HS-5 (cell line): ENCODE measurements at places on chromosomes 16 and 17.

DNA sequence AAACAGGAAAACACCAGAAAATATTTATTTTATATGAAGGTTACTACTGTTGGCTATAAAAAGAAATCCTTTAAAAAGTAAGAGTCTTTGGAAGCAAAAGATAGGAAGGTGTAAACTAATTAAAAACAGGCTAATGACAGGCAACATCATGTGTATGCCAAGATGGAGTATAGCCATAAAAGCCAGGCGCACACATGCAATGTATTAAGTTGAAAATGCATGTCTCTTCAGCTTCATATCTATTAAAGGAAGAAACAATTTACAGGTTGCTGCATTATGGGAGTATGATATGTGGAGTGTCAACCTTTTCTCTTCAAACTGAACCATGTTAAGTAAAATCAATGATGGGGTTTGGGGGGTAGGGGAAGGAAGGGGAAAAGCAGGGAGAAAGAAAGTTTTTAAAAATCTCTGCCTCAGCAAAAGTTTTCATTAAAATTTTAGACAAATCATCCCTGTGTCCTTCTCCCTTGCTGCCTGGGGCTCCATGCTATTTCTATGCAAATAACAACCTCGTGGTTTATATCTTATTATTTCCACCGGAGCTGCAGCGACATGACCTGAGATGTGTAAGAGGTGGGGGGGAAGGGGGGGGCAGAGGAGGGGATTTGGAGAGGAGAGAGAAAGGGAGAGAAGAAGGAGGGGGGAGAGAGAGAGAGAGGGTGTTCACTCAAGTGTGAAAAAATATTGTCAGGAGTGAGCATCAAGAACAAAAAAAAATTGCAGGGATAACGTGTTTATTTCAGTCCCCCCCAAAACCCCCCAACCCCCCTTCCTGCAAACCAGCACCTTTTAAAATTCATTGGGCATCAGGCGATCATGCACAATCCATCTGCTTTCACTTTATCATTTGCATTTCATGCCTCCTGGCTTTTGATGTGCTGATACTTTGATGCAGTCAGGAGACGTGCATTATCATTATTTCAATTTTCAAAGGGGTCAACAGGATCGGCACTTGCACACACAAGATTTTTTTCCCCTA, 197.6 kb downstream of the AATF start:
- no peak for DNase-seq

DNA sequence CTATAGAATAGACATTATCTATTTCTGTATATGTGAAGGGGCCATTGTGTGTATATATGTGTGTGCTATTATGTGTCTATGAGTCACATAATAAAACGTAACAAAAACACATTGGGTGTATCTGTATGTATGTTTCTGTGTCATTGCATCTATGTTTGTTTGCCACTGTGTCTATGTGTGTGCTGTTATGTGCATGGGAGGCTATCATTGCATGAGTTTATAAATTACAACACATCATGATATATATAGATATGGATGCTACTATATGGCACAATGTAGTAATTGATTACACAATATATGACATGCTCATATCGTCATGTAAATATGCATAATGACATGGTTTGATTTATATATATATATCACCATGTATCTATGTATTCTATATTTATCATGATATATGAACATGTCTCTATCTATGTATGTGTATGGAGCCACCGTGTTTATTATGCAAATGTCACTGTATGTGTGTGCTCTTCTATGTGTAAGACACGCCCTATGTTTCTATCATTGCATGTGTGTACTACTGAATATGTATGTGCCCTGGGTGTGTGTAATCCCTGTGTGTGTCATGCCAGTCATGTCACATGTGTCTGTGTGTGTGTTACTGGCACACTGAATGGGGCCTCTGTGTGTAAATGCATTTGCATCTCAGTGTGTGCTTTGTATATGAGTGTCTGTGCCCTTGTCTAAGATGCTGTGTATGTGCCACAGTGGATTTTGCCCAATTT, 1.4 kb upstream of the TSPOAP1 start:
- no peak for DNase-seq

DNA sequence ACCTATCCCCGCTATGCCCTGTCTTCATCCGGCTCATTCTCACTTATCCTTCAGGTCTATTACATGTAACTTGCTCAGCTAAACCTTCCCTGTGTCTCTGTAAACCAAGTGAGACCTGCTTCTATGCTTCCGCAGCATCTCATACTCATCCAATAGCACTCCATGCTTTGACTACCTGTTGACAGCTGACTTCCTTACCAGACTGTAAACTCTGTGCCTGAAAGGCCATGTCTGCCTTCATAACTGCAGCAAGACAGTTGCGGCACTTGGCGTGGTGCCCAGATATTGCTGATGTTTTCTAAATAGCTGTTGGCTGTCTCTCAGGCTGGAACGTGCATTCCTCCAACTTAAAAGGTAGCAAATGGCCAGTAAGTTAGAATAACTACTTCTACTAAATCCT, 1.8 kb upstream of the OR1E1 start:
- DNase-seq, result no peak

DNA sequence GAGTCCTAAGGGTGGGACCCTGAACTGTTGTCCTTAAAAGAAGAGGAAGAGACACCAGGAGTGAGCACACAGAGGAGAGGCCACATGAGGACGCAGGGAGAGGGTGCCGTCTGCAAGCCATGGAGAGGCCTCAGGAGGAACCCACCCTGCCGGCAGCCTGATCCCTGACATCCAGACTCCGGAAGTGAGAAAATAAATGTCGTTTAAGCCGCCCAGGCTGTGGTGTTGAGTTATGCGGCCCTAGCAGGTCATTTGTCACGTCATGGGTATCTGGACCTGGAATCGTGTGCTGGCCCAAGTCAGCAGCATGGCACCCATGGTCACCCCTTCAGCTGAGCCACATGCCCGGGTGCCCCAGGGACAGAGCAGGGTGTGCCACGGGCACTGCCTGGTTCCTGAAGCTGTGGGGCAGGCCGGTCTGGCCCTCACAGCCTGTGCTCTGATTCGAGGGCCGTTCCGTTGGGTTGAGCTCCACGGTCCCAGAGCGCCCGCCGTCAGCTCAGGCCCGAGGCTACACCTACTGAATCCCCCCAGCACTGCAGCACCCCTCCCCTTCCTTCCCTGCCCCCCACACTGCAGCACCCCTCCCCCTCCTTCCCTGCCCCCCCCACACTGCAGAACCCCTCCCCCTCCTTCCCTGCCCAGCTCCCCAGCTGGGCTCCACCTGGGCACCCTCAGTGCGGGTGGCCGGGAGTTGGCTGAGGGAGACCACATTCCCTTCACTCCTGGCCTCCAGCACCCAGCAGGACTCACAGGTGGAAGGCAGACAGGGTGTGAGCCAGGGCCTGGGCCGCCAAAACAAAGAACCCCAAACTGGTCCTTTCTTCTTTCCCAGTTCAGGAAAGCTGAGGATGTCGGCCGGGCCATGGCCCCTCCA, 2.7 kb upstream of the CCDC57 start:
- no peak for DNase-seq

DNA sequence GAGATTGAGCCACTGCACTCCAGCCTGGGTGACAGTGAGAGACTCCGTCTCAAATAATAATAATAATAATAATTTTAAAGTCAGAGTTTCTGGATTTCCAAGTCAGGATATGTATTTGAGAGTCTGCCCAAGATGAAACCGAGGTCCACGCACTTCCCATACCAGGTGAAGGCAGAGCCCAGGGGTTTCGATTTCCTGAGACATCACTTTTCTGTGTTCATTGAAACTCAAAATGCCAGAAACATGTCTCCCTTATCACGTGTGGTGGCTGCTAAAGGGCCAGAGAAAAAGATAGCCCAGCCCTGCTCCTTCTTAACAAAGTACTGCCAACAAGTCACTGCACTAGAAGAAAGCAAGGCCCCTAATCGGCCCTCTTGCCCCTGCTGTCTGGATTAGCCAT, 9.8 kb upstream of the RNF157 start:
- DNase-seq, result no peak

DNA sequence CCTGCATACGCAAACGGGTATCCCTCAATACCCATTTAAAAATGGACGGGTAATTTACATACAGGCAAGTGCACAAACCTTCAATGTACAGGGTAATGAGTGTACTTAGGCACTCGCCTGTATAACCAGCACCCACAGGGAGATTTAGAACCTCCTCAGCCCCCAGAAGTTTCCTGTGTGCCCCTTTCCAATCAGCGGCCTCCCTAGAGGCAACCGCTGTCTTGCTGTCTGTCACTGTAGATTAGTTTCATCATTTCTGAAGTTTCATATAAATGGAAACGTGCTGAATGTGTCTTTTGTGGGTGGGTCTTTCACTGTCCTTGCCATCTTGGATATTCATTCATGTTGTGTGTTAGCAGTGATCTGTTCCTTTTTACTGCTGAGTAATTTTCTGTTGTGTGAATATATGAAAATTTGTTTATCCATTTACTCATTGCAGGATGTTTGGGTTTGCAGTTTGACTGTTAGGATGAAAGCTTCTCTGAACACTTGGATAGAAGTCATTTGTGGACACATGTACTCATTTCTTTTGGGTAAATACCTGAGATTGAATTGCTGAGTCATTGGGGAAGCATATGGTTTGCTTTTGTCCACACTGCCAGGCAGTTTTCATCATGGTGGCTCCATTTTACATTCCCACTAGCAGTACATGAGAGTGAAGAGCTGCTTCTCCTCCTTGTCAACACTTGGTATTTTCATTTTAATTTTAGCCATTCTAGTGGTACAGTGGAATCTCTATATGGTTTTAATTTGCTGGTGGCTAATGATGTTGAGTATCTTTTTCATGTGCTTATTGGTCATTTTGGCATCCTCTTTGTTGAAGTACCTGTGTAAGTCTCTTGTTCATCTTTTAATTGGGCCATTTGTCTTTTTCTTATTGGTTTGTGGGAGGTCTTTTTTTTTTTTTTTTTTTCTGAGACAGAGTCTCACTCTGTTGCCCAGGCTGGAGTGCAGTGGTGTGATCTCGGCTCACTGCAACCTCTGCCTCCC, 2.1 kb upstream of the ADCY7 start:
- DNase-seq, result no peak

DNA sequence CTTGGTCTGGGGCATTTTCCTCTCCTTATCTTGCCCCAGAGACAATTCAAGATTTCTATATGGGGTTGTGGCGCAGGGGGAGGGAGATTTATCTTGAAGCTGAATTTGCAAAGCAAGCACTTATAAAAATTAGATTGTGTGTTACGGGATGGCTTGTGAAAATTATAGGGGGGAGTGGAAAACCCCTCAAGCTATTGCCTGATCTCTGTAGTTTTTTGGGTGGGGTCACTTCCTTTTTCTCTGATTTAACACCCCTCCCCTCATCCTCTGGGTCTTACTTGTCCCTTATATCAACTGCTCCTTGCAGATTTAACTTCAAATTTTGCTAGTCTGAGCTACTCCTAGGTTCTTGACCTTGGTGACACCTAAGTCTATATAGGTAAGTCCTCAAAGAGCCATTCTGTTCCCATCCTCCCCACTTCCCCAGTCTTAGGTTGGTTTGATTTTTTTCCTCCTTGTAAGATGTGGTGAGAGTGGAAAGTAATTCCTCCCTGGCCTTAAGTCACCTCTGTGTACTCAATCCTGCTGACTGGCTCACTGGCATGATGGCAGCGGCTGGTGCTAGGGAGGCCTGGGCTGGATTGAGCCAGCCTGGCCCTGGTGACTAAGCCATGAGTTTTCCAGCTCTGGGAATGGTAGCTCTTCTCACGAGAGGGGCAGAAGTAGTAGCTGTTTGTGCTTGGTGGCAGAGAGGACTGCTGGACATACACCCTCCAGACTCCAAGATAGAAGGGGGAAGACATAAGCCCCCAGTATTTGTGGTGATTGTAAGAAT, 2.3 kb downstream of the ARL4D start:
- DNase-seq, result peak; percentile 68

DNA sequence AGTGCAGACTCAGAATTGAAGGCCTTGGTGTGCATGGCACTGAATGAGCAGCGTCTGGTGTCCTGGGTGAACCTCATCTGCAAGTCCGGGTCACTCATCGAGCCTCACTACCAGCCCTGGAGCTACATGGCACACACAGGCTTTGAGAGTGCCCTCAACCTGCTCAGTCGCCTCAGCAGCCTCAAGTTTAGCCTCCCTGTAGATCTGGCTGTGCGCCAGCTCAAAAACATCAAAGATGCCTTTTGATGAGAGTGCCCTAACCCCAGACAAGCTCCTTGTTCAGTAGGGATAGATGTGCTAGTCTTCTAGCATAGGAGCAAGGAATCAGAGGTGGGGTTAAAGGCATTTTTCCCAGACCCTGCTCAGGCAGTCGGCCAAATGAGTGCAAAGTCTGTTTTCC, 6.7 kb upstream of the RPL27 start:
- DNase-seq, result no peak

DNA sequence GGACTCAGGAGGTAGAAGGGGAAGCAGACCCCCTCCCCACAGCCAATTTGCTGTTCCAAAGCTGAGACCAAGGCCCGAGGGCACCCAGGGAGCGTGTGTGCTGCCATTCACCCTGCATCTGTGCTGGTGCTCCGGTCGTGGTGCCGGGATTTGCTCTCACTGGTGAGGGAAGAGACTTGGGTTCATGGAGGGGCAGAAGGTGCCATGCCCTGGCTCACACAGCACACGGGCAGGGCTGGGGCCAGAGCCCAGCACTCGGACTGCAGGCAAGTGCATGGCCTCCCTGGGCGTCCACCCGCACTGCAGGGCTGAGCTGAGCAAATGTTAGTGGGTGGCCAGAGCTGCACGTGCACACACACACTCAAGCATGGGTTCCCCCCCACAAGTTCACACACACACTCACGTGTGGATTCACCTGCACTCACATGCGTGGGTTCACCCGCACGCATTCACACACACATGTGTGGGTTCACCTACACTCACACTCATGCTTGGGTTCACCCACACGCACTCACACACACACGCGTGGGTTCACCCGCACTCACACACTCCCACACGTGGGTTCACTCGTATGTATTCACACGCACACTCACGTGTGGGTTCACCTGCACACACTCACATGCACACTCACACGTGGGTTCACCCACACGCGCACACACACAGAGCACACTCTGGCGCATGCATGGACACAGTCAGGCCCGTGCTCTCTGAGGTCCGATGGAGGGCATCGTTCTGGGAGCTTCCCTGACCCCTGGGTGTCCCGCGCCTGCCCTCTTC, 57.0 kb upstream of the CBFA2T3 start:
- no peak for DNase-seq

GRCh38 chr17:73586921-73587602, 57.2 kb downstream of the SDK2 start:
- no peak for DNase-seq

DNA sequence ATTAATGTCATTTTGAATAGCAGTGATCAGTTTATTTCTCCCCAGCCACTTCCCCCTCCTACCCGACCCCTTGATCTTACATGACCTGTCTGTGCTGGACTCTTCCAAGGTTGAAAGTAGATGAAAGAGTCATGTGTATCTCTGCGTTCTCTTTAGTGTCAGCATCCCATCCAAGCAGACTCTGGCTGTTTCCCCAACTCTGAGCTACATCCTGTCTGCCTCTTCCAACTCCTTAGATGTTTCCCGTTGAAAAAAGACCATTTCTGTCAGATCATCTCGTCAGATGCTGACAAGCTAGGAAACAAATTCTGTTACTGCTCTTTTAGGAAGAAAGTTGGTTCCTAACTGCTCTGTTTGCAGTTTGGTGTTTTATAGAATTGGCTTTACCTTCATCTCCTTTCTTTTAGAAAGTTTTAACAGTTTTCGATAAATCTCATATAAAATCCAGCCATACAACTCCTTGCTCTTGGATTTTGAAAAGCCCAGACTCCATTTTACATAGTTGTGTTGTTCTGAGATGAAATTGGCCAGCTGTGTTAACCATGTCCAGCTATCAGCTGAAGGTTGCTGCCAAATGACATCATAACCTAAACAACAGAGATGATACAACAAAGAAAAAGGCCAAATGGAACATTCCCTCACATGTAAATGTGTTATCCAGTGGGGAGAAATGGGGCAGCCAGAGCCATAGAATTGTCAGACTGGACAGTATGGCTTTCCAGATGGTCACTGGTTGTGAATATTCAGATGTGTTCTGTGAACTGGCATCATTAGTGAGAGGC, 43.5 kb downstream of the CYB561 start:
- no peak for DNase-seq
